ENCODE measurements at places on chromosomes 1 and 21.
A peak's percentile ranks its signal among the peaks of the same experiment; 100 is the strongest.

DNA sequence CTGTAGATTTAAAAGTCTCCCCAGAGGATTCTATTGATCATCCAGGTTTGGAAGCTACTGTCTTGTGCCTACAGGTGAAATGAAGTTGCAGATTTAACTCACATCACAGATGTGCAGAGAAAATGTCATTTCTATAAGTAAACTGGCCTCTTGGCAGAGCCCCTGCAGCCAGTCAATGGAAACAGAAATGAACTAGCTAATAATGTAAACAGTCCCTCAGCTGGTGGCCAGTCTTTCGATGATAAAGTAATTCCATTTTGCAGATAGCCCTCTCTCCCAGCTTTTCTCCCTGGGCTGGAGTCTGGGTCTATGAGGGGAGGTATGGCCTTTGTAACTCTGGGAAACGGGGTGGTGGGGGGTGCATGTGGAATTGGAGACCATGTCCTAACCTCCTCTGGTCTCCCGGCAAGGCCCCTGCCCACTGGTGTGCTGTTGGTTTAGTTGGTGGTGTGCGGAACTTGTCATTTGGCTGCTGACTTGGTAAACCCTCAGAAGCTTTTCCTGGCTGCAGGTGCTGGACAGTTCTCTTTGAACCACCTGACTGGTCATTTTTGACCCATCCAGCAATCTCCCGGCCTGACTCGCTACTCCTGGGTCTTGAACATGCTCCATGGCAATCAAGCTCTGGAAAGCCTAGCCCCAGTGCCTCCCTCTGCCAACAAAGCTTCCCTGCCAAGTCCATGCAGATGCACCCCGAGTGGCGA lies 14.9 kb downstream of the TBX19 start:
- no peak for DNase-seq

- DNase-seq, result peak; percentile 20
These were observed 3.9 kb upstream of the C4BPB start for GRCh38 chr1:207084701-207085180.

- no peak for DNase-seq
These were observed 2.0 kb upstream of the TMPRSS3 start for GRCh38 chr21:42397746-42398394.

DNA sequence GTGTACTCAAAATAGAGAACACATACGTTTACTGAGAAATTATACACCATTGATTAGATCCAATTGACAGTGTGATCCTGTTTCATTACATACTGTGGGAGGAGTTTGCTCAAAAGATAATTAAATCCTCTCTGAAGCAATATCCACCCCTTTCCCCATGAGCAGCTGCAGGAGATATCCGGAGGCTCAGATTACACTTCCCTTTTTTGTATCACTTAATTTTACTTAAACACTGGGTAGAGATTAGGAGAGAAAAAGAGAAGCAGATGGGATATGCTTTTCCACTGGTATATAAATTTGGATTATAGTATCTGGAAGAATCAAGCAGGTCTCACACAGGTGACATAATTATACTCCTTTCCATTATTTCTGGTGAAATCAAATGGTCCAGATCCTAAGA lies 333.3 kb upstream of the ZRANB2 start:
- DNase-seq, result no peak

GRCh38 chr1:240329443-240329842 lies 237.8 kb downstream of the FMN2 start:
- DNase-seq, result no peak

- no peak for DNase-seq
These were observed 714.9 kb downstream of the ADGRL2 start for GRCh38 chr1:82515650-82516049.

GRCh38 chr1:247557926-247558674 lies 9.2 kb downstream of the GCSAML start:
- no peak for DNase-seq

DNA sequence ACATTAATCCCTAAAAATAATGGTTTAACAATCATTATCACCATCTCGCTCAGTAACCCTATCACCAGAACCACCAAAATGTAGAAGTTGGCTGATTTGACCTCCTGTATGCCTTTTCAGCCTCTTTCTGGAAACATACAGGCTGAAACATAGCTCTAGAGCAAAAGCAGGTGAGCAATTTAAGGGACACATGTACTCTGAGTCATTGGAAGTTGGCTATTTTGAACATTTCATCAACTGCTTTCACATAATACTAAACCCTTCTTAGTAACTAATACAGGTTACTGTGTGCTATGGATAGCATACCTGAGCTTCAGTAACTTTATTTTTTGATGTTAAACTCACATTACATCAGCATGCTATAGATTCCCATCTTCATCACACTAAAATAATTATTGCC lies 19.8 kb upstream of the DDAH1 start:
- no peak for DNase-seq

- DNase-seq, result no peak
These were observed 53.1 kb downstream of the VANGL2 start for GRCh38 chr1:160453443-160453842.

DNA sequence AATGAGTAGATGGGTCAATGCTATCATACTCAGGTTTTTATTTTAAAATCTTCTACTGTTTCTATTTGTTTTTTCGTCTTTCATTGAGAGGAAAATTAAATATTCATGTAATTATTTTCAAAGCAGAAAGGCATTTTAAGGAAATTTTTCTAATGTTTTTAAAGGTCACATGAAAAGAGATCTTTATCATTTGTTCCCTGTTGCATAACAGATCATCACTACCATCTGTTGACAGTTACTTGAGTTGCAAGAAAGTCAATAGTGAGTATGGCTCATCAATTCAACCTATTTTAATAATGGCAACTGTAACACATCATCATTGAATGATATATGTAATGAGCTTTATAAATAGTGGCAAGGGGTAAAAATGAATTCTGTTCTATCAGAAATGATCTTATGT lies 369.7 kb downstream of the DPYD start:
- no peak for DNase-seq

GRCh38 chr21:22609802-22610201 lies 1611.6 kb downstream of the NCAM2 start:
- no peak for DNase-seq

Data from stimulated activated effector memory CD8-positive, alpha-beta T cell treated with anti-CD3 and anti-CD28 coated beads, Interleukin-12 subunit alpha, Interleukin-12 subunit beta, amount 100 ng/mL, for 72 hours (primary cell).